Hematopoietic multipotent progenitor cell treated with erythropoietin and hydrocortisone succinate and interleukin-3 and kit ligand, for 17 days (in vitro differentiated cells): ENCODE measurements at places on chromosomes 3 and 15.

DNA sequence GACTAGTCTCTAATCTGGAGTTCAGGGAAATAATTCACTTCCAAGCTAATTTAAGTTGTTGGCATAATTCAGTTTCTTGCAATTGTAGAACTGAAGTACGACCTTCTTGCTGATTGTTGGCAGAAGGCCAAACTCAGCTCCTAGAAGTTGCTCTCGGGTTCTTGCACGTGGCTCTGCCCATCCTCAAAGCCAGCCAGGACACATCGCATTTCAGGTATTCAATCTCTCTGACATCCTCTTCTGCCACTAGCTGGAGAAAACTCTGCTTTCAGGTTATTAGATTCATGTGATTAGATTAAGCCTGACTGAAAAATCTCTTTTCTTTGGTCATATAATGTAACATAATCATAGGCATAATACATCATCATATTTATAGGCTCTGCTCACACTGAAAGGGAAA, 362.0 kb downstream of the ZPLD1 start:
- DNase-seq: no peak

DNA sequence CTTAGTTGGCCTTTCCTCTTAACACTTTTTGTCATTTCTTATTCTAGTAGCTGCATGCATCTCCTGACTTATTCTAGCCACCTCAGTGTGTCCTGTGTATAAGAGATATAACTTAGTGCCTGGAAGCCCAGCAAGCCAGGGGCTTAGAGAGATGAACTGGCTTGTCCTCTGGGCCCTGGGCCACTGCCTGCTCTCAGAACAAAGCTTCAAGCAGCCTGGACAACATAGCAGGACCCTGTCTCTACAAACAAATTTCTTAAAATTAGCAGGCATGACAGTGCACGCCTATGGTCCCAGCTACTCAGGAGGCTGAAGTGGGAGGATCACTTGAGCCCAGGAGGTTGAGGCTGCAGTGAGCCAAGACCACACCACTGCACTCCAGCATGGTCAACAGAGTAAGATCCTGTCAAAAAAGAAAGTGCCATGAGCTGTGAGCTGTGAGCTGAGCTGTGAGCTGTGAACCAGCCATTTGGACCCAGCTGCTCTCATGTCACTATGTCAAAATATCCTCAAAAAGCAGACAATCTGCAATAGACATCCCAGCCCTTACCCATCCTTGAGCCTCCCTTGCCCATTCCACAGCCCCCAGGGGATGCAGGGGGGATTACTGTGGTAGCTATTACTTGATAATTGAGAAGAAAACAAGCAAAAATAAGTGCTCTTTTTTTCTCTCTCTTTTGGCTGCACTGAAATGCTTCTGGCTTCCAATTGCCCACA, 174.5 kb downstream of the OPA1 start:
- no peak for DNase-seq

DNA sequence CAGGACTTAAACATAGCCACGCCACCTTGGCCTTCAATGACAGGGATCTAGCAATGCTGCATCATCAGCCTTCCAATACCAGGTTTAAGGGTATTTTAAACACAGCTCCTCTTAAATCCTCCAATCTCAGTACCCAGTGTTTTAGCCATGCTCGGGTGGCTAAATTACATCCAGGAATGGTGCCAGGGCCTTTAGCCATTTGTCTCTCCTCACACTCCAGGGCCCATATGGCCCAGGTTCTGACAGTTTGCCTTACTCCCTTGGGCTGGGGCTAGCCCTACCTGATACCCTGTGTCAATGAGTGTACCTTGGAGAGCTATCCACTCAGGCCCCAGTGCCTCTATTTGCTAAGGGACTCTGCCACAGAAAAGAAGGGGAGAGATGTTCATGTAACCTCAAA, 29.4 kb downstream of the ZNF589 start:
- DNase-seq: no peak

DNA sequence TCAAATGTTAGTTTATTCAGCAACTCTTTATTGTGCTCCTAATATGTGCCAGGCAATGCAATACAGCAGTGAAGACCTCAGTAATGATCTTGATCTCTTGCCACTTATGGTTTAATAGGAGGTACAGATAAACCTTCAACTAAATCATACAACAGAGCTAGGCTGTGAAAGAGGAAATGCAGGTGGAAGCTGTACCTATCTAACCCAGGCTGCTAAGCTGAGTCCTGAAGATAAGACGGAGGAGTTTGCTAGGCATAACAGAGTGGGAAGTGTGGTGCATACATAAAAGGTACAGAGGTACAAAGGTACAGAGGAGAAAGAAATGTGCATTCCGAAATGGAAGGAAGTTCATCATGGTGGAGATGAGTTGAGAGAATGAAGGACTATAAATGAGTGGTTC, 35.0 kb downstream of the KBTBD8 start:
- peak; percentile 20 for DNase-seq

GRCh38 chr3:10887015-10887414, 71.0 kb downstream of the SLC6A11 start:
- DNase-seq: no peak

- DNase-seq: no peak
Measured at GRCh38 chr15:68696414-68697363, 117.9 kb downstream of the CORO2B start.

DNA sequence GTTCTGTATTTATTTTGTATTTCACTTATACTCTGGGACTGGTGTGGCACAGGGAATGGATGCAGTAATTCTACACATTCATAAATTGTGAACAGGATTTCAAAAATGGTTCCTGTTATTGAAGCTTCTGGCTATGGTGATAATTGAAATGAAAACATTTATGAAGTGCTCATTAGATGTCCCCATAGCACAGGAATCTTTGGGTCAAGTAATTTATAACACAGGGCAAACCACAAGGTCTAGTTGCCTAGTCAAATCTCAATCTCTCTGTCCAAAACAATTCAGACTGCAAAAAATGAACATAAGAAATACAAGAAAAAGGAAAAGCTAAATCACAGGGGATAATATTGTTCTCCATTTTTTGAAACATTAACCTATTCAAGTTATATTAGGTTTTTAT, 117.5 kb upstream of the PTPRG start:
- DNase-seq: no peak

- DNase-seq: no peak
Measured at GRCh38 chr3:197802779-197803459, 11.9 kb downstream of the LRCH3 start.

DNA sequence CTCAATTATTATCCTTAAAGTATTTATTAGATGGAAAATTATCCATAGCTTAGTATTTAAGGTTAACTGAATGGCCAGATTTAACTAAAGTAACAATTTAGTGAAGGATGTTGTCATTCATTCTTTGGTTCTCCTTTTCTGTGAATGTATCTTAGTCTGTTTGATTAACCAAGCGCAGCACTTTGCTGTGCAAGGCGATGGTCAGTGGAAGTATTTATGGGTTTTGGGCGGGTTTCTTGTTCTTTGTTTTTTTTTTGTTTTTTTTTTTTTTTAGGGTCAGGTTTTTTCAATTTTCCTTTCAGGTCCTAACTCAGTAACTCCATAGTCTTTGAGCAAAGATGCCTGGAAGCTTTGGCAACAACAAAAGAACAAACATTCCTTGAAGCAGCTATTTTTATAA, 328.8 kb downstream of the PTPRG start:
- DNase-seq: no peak

GRCh38 chr3:83968356-83968755, 990.4 kb upstream of the CADM2 start:
- DNase-seq: no peak

DNA sequence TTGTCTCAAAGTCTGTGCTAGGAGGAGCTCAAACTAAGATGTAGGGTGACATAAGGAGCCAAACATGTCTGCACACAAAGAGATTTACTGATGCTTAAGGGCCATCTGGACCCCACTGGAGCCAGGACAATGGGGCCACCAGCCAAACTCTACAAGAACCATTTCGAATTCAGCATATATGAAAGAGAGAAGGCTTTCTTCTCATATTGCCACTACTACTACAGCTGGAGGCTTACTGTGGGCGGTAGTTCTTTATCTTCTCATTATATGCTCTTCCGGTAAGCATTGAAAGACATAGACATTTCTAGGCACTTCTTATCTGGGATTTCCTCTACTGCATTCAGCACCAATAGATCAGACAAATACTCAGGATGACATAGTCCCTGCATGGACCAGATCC, 404.4 kb upstream of the PROK2 start:
- no peak for DNase-seq

DNA sequence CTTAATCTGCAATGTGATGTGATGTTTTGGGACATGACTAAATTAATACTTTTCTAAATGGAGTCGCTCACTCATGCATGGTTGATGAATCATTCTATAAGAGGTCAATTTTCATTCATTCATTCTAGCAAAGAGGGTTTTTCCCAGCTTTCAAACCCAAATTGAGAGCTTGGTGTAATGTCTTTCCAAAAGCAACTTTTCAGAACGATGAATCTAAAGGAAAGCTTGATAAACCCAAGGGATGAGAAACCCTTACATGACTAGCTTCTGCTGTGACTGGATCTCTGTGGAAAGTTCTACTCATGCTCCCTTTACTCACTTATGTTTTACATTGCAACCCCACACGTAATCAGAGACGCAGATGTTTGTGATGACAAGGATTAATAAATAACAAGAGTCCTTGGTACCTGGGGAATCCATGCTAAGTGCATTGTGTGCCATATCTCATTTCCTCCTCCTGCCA, 47.7 kb downstream of the PDZRN3 start:
- no peak for DNase-seq

GRCh38 chr15:55366981-55367380, 41.2 kb downstream of the CCPG1 start:
- no peak for DNase-seq

GRCh38 chr3:18208091-18208490, 217.0 kb downstream of the SATB1 start:
- DNase-seq: no peak

GRCh38 chr3:111961461-111962164, 17.2 kb upstream of the ABHD10 start:
- DNase-seq: no peak

DNA sequence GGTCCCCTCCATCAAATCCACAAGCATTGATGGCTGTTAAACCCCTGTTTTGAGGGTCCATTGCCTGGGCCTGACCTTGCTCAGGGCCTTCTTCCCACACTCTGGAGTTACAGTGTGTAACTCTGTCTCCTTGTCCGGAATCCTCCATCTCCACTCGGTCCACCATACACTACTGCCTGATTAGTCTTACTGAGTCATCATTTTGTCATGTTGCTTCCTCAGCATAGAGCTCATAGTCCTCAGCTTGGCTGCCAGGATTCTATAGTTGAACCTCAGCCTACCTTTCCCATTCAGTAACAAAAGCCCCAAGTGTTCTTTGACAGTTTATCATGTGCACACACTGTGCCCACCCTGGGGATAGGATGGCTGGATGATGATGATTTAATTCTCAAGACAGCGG, 113.0 kb downstream of the PDE8A start:
- no peak for DNase-seq

DNA sequence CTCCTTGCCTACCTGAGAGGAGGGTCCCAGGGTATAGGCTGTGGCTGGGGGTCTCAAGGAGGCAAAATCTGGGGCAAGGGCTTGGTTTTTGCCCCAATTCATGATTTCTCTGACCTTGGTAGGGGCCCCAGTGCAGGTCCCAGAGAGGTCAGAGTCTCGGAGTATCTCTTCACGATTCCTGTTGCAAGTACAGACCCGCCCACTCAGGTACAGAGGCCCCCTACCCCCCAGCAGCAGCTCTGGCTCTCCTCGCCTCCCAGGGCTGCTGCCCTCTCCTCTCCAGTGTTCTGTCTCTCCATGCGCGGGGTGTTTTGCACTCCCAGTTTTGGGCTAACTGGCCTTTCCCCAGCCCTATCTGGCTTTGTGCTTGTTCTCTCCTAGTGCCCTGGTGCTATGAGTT, 5.4 kb upstream of the JMJD7 start:
- no peak for DNase-seq

DNA sequence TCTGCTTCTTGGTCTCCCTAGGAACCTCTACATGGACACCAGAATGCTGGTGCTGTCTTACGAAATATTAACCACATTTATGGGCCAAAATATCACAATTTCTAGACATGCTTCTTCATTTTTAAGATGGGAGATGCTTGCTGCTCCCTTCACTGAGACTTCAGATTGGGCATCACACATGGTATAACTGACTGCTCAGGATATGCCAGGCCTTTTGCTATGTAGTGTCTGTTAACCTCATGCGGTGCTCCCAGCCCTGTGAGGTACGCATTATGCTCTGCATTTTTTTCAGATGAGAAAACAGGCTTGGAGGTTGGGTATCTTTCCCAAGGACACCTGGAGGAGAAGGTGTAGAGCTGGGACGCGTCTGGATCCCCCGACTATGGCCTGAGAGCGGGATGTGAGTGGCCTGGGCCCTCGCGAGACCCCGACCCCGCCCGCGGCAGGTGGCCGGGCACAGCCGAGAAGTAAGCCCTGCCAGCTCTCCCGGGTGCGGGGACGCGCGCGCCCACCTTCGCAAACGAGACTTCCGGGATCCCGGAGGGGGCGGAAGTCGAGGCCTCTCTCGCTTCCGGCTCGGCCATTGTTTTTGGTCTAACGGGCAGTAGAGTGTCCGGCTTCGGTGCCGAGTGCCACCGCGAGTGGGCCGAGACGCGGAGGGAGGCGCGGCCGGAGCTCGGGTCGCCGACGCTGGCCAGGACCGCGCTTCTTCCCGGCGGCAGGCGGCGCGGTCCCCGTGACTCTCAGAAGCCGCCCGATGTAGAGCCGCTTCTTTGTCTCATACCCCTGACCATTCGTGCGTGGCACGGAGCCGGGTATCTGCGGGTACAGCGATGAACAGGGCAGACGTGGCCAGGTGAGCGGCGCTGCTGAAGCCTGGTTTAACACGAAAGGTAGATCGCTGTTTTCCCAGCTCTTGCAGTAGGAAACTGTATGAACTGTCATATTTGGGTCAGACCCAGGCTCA, at the start of gene ZKSCAN7:
Gene ZKSCAN7, plus strand, starts transcription at position 568 of the 967 bp plus-strand sequence. CDS start 1,855 bp downstream, outside the sequence.
- DNase-seq: no peak

DNA sequence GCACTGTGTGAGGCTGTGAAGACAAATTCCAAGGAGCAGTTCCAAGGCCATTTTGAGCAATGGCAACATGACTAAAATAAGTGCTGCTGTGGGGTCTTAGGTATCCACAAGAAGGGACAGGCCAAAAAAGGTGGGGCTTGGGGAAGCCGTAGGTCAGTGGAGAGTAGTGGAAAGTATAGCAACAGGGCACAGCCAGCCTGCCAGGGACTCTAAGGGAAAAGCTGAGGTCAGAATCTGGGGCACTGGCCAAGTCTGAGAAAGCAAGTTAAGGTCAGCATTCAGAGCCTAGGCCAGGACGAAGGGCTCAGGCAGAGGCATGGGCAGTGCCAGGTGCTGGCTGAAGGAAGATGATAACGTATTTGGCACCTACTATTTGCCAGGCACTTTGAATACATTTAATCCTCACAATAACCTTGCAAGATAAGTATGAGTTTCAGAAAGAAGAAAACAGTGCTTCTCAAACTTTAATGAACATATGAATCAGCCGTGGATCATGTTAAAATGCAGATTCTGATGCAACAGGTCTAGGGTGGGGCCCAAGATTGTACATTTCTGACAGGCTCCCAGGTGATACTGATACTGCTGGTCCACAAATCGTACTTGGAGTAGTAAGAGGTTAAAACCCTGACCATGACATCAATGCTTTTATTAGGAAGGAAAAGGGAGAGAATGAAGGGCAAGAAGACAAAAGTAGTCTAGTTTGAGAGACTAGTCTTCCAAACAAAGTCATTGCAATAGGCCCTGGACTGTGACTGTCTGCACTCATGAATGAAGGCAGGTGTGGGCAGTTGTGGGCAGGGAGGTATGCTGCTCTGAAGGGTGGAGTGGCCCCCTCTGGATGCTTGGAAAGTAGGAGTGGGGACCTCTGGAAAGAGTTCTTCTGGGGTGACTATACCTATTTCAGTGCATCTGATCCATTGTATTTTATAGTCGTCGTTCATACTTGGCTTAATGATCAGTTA, 106.3 kb upstream of the ANKRD28 start:
- DNase-seq: no peak

GRCh38 chr3:57805266-57805665, 49.2 kb downstream of the SLMAP start:
- no peak for DNase-seq
